Osteocyte (in vitro differentiated cells): ENCODE measurements at places on chromosomes 2 and 18.

DNA sequence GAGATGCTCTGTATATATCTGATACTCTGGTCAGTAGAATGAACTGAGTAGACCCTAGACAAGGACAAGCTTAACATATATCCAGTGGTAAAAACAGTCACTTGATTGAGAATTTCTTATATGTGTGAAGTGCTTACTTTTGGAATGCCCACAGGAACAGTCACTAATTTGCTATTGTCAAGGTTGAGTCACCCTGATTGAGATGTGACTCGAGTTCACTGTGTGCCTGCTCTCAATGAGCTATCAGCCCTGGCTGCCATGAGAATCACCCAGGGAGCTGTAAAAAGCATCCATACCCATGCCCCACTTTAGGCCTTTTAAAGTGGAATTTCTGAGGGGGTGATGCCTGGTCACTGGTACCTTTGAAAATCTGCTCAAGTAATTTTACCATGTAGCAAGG is 283.7 kb downstream of the SUCLG1 start:
- no peak for DNase-seq

GRCh38 chr2:181394741-181395437 is 62.3 kb upstream of the ITGA4 start:
- DNase-seq = no peak

DNA sequence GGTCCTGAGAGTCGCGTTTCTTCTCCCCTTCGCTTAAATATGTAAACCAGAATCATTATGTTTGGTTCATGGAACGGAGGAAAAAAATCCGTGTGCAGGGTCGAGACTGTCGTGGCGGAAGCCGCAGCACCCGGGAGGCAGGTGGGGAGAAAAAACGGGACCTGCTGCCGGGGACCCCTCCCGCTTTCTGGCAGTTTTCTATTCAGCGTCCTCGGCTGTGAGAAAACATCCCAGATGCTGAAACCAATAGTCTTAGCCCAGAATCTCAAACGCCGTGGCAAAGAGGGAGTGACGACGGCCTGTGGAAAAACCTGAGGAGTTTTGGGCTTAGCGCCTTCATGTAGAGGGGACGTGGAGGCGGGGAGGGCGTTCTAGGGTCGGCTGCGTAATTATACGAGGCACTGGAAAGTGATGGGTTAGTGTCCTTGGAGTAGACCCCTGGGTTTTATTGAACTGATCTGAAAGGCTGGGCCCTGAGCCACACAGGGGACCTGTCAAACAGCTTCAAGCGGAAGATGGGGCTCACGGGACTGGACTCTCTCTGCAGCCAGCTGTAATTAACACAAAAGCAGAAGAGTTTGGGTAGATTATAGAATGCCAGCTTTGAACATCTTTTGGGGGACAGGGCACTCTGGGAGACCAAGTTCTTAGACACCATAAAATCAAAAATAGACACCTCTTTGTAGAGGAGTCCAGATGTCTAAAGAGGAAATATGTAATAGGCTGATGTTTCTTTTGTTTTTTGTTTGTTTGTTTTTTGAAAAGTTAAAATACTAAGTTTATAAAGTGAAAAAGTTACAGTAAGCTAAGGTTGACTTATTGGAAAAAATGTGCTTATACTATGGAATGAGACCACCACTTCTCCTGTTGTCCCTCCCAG is 834 bp upstream of the BUB1 start:
- DNase-seq = no peak

- no peak for DNase-seq
Observed at GRCh38 chr2:145601361-145601925, 1081.5 kb upstream of the ZEB2 start.

GRCh38 chr2:71466301-71467179 is 13.2 kb downstream of the DYSF start:
- no peak for DNase-seq
